ENCODE measurements at places on chromosomes 7 and 10.

DNA sequence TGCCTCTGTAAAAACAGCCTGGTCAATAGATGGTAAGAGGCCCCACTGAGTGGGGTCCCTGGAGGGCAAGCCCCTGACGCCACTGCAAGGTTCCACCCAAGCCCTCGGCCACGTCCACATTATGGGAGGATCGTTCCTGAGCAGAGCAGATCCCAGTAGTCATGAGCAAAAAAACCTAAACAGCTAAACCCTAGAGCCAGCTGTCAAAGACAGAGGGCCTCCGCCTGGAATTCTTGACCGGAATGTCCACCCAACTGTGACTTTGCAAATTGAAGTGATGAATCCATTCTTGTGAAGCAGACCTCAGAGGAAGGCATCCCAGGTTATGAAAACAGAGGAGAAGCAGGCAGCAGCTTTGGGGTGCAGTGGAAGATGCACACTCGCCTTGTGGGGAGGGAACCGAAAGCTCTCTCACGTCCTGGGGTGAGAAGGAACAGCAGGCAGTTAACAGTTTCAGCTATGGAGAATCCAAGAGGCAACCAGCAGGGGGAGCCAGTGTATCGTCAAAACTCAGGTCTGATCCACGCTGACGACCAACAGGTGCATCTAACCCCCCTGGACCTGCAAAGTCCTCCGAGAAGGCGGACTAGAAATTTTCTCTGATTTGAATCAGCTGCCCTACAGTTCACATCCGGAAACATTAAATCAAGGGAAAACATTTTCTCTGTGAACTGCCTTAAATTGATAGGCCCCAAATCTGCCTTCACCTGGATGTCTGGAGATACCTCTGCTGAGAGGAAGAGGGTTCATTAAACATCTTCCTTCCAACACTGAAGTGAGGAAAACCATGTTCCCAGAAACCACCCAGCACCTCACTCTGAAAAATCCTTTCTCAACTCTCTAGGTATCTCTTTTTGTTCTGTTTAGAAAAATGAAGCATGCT is 139.1 kb upstream of the PFKP start:
- DNase-seq: peak; percentile 32

DNA sequence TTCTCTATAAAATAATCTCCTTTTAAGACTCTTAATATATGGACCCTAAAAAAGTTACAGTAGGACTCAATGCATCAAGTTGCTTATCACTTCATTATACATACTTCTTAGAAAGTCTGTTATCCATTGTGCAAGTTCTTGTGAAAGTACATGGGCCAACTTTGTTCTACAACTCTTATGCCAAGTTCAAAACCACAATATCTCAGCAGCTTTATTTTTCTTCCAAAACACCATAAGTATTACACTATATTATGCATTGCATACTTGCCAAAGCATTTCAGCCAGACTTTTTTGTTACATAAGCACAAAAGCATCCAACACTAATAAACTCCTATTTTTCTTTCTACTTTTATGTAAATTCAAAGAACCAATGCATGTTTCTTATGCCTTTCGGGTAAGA is 94.4 kb downstream of the AHR start:
- no peak for DNase-seq

DNA sequence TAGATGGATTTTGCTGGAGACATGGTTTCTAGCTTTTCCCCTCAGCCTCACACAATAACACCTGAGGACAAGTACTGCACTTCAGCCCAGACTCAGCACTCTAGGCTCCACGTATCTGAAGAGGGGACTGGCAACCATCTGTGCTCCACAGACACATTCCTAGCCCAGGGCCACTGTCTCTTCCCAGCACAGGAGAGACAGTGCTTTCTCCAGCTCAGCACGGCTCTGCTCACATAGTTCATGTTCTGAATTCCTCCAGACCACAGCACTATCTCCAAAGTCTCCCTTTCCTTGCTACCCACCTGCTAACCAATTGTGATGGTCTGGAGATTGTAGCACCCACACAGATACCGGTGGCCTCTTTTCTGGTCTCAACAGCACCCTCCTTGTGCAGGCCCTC is 114.5 kb downstream of the HTR7 start:
- no peak for DNase-seq

DNA sequence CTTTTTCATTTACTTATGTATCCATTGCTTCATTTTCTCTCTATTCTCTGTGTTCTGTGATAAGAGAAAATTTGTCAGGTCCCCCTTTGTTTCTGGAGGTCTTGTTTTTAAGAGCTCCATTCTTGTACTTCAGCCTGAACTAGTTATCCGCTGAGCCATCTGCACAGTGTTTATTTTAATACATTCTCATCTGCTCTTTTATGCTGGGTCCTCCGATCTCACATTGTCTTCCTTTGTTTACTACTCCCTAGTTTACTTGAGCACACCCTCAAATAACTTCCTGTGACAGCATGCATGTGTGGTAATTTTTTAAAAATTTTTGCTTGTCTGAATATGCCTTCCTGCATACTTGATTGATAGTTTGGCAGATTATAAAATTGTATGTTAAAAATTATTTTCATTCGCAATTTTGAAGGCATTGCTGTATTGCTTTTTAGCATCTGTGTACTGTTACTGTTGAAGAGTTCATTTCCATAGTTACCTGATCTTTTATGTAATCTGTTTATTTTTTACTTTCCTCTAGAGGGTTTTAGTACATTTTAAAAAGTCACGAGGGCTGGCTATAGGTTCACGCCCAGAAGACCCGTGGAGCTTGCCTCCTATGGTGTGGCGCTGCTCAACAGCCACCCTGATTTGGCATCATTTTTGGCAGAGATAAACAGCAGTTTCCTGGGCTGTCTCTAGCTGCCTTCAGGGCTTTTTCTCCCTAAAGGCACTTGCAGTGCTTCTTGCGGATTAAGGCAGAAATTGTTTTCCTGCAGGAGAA is 31.9 kb downstream of the RSBN1L start:
- no peak for DNase-seq

DNA sequence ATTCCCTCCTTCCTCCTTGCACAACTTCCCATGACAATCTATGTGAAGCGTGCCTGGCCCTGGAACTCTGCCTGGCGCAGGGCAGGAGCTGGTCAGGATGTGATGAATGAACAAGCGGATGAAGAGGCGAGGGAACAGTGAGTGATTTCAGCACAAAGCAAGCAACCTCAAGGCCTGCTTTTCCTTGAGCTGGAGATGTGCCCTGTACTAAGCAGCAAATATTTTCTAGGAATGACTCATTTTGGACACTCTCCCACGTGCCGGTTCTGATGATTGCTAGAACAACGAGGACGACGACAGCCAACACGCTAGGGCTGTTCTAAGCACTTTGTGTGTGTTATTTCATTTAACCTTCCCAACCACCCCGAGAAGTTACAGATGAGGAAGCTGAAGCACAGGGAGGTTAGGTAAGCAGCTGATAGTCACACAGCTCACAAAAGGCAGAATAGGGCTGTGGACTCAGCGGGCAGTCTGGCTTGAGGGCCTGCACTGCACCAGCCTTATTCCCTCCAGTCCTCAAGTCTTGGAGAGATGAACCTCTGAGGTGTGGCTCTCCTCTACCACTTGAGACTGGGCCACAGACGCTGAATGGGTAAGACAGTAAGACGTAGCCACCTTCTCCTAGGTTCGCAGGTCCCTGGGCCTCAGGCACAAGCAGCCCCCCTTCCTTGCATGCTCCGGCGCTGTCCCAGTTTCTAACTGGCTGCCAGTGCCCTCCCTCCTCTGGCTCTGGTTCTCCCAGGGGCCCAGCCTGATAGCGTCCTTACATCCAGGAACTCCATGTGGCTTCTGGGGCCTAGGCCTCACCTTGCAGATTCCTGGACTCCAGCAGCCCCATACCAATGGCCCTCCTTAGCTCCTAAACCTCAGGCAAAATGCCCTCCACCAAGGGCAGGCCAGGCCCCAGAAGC is 59.0 kb downstream of the YKT6 start:
- DNase-seq: no peak

- no peak for DNase-seq
These were observed 135.6 kb downstream of the TCERG1L start for GRCh38 chr10:131175891-131176290.

DNA sequence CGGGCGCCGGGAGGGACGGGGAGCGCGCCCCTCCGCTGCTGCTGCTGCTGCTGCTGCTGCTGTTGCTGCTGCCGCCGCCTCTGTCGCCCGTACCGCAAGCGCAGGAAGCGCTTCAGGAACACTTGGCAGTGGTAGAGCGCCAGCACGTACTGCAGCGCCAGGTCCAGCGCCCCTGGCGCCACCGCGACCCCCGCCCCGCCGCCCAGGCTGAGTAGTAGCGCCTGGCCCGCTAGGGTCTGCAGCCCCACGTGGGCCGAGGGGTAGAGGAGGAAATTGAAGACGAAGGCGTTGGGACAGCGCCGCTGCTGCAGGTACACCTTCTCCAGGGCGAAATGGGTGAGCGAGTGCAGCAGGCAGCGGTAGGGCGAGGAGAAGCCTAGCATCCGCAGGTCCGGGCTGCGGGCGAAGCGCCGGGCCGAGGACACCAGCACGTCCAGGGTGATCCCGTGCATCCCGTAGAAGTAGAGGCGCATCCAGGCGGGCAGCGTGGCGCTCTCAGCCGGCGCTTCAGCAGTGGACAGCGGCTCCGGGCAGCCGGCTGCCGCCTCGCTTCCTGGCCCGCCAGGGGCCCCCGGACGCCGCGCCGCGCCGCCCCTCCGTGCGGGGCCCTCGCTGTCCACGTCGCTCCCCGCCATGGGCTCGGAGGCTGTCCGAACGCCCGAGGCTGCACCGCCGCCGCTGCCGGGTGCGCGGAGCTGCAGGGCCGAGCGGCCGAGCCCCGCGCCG is at the start of gene TMEM229A:
Gene TMEM229A, minus strand, starts transcription at position 699 of the 726 bp plus-strand sequence. Its CDS starts 64 bp downstream, at position 635.
- DNase-seq: no peak

GRCh38 chr10:96112531-96112930 is 17.6 kb upstream of the ZNF518A start:
- DNase-seq: no peak

GRCh38 chr7:72462311-72462710 is 50.2 kb upstream of the CALN1 start:
- no peak for DNase-seq

DNA sequence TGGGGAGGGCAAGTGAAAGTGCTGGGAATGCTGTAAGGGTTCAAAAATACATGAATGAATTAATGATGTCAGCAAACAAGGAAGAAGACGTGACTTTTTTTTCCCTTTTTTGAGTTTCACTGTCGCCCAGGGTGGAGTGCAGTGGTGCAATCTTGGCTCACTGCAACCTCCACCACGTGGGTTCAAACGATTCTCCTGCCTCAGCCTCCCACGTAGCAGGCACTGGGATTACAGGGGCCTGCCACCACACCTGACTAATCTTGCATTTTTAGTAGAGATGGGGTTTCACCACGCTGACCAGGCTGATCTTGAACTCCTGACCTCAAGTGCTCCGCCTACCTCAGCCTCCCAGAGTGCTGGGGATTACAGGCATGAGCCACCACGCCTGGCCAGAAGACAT is 30.0 kb downstream of the DENND10 start:
- DNase-seq: no peak

DNA sequence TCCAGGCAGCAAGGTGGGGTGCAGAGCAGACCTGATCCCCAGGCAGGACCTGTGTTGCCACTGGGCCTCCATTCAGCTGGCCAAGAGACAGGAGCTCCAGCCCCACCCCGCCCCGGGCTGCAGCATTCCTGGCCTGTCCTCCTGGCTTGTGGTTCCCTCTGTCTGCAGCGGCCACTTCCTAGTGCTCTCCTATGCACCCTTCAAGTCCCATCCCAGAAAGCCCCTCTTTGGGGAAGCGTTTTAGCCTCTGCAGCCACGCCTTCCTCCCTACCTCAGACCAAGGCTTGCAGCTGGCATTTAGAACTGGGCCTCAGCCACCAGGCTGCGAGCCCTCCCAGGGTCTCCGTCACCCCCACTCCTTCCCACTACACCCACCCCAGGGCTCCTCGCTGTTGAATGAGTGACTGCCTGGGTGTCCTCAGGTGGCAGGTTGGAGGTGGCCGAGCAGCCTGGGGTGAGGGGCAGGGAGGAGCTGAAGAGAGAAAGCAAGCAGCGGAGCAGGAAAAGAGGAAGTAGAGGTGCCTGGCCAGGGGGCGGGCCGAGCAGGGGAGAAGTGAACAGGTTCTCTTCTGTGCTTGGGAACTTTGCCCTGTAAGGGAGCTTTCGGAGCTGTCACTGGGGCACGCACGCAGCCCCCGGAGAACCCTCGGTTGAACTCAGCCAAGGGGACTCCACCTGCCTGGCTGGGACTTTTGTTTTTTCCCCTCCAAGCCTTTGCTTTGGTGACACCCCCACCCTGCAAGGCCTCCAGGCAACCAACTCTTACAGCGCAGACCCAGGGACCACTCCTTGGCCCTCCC is 109.1 kb upstream of the TNRC18 start:
- DNase-seq: peak; percentile 78

DNA sequence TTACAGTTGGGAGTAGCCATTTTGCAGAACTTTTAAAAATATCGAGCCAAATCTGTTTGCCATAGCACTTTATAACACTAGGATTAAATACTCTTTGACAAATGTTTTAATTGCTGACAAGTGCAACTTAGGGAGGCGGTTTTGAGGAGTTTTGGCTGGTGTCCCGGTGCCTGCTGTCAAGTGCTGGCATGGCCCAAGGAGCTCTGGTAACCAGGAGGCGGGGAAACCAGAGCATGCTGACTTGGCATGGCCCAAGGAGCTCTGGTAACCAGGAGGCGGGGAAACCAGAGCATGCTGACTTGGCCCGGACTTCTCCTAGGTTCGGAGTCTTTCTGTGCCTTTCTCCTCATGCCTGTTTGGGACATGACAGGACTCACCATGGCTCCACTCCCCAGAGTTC is 30.8 kb upstream of the ZNF32 start:
- DNase-seq: no peak

- no peak for DNase-seq
These were observed 444.2 kb downstream of the PTPRN2 start for GRCh38 chr7:158143196-158144120.

DNA sequence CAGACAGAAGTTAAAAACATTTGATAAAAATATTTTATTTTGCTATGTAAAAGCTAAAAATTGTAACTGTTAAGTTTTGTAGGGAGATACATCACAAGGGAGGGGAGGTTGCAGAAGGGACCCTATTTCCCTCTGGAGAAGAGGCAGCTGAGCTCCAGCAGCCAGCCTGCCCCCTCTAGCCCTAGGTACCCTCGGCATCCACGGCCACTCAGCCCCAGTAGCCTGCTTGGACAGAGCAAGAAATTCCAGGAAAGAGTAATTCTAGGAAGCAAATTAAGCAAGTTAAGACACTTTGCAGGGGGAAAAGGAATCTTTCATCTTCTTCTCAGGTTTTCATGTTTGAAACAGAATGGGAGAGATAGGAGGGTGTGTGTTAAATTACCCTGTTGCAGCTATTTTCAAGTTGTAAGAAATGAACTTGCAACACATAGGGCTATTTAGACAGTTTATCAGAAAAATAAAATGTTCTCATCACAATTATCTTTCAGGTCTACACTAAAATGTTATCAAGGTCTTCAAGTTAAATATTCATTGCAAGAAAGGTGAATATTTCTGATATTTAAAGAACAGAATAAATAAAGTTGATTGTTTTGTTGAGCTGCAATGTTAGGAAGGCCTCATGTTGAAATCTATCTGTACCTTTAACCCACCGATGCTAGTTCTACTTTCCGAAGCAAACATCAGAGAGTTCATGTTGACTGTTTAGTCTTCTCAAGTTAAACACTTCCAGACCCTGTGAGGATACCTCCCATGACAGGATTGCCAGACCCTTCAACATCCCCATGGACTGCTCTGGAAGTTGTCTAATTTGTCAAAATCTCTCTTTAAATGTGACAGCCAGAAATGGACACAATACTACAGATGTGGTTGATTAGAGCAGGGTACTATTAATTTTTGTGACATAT is 5.5 kb downstream of the SGCE start:
- DNase-seq: no peak

GRCh38 chr7:81256991-81257390 is 338.1 kb upstream of the SEMA3C start:
- no peak for DNase-seq

- no peak for DNase-seq
These were observed 1.9 kb downstream of the TET1 start for GRCh38 chr10:68561865-68562649.

GRCh38 chr10:93431361-93431760 is 50.8 kb downstream of the MYOF start:
- no peak for DNase-seq

All from activated B cell treated with CpG ODN at 0.5 μM for 24 hours (primary cell).